ENCODE measurements at places on chromosomes 12 and 14.
A peak's percentile ranks its signal among the peaks of the same experiment; 100 is the strongest.

DNA sequence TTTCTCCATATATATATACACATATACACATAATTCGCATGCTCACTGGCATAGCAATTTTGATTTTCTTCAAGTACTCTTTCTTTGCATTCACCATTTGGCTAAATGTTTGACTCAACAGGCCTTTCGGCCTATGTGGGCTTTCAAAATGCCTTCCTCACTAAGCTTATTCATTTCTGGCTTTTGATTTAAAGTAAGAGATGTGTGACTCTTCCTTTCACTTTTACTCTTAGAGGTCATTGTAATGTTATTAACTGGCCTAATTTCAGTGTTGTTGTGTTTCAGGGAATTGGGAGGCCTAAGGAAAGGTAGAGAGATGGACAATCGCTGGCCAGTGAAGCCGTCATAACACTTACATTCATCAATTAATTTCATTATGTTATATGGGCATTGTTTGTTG is 14.5 kb upstream of the KLRD1 start:
- no peak for DNase-seq

GRCh38 chr12:124713041-124713435 is 145.6 kb upstream of the NCOR2 start:
- DNase-seq: no peak

DNA sequence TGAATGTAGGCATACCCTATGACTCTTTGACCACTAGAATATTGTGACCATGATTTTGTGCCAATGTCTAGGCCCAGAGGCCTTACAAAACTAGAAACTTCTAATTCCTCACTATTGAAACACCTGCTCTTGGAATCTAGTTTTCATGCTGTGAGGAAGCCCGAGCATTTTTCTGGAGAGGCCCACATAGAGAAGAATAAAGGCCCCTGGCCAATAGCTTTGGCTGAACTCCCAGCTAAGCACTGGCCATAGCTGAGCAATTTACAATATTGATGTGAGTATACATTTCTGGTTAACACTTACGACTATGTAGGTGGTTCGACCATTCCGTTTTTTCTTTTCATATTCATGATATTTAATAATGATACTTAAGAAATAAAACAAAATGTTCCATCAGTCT is 190.3 kb downstream of the KCNH5 start:
- no peak for DNase-seq

DNA sequence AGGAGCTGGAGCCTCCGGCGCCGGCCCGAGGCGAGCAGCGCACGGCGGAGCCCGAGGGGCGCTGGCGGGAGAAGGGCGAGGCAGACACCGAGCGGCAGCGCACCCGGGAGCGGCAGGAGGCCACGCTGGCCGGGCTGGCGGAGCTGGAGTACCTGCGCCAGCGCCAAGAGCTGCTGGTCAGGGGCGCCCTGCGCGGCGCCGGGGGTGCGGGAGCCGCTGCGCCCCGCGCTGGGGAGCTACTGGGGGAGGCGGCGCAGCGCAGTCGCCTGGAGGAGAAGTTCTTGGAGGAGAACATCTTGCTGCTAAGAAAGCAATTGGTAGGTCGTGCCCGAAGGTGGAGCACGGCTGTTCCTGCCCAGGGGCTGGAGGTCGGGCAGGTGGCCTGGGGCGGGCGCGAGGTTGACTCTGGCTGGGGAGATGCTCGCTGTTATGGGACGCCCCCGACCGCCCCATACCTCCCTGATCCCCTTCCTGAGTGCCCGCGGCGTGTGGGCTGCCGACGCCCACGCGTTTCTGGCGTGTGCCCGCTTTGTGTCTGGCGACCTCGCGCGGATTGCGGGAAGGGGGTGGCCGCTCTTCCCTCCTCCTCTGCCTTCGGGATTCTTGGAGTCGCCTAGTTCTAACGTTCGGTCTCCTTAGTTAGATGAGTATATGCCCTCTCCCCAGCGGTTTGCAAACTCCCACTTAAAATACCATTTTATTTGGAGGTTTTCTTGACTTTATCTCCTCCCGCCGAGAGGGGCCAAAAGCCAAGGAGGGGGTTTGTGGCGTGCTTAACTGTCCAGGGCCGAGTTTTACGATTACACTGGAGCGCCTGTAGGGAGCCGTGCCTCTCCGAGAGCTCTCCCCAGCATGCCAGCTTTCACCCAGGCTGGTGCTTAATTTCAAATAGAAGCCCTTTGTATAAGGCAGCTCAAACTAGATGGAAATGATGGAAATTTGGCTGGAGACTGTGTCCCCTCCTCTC is 752 bp downstream of the DACT1 start:
- peak; percentile 66 for DNase-seq

DNA sequence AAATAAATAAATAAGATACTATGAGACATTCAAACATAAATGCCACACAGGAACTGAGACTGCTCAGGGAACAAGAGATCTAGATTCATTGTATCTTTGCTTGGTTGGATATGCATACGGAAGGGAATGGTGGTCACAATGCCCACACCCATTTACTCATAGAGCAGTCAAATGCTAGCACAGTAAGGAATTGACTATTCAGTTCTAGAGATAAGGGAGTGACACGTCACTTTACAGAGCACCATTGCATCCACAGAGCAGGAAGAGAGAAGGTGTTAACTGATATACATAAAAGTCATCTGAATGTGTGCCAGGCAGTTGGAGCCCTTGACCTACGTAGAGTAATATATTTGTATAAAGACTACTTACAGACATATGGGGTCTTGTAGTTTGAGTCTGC is 530.0 kb upstream of the NOVA1 start:
- DNase-seq: no peak

DNA sequence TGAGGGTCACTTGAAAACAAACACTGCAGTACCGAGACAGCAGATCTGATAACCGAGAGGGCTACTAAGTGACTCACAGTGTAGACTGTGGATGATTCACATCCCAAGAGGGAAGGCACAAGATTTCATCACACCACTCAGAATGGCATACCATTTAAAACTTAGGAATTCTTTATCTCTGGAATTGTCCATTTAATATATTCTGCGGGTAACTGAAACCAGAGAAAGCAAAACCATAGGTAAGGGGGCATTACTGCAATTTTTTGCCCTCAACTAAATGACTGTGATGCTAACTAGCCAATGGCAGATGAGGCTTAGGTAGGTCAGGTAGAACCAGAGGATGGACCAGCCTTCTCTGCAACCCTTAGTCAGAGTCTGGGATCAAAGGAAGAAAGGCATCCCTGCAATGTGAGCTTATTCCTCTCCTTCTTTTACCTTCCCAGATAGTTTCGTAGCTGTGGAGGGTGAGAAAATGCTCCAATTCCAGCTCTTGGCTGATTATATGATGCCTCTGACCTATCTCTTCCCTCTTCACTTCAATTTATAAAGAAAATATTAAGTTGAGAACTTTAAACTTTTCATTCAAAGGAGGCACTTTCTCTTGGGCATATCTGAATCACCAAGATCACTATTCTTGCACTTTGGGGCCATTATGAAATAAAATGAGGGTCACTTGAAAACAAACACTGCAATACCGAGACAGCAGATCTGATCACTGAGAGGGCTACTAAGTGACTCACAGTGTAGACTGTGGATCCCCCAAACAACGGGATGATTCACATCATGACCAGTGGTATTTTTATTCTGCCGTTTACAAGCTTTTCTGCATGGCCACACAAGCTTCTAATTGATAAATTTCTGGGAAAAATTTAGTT is 6.8 kb downstream of the ART4 start:
- no peak for DNase-seq

DNA sequence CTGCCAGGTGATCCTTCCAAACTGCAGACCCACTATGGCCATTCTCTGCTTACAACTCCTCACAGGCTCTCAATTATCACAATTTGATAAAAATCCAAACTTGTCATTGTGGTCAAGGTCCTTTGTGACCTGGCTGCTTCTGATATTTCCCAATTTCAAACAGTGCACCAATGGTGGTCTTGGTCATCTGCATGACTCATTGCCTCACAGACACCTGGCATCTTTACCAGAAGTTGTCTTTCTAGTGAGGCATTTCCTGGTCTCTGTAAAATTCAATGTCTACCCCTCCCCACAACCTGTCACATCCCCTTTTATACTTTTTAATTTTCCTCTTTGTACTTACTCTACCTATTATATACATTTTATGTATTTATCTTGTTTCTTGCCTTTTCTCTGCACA is 17.8 kb upstream of the PAPOLA start:
- DNase-seq: no peak

- no peak for DNase-seq
Measured at GRCh38 chr14:74579447-74580274, 32.4 kb downstream of the LTBP2 start.

DNA sequence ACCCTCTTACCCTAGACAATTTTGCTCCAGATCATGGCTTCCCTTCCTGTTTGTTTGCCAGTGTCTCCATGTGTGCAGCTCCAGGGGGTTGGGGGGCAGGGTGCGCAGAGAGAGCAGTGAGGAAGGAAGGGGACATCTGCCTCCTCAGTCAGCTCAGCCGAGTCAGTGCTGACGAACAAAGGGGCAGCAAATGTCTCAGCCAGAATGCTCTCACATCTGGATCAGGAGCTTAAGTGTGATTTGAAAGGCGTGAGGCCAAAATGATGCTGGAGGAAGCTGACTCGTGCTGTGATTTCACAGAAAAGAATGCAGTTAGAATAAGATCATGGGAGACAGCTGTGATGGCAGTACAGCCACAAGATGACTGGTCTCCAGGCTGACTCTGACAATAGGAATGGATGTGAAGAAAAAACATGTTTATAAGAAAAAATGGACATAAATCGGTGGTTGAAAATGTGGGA is 27.1 kb upstream of the CDK17 start:
- peak; percentile 67 for DNase-seq

GRCh38 chr12:62862259-62862881 is 72.6 kb downstream of the PPM1H start:
- no peak for DNase-seq

GRCh38 chr12:95446506-95446900 is 27.4 kb upstream of the METAP2 start:
- DNase-seq: no peak

DNA sequence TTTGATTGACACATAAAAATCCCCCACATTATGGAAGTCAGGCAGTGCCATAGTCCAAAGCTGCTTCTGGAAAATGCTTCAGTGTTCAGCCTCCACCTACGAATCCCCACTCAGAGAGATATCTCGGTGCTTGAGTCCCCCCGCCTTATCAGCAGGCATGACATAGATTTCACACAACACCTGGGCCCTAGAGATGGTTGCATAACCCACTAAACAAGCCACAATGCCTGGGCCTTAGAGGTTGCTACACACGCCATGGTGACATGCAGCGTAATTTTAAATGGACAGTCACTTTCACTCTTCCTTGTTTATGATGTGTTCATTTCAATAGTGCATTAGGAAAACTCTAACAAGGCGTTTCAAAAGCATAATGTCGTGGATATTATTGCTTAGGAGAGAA is 38.0 kb downstream of the CCDC60 start:
- no peak for DNase-seq

DNA sequence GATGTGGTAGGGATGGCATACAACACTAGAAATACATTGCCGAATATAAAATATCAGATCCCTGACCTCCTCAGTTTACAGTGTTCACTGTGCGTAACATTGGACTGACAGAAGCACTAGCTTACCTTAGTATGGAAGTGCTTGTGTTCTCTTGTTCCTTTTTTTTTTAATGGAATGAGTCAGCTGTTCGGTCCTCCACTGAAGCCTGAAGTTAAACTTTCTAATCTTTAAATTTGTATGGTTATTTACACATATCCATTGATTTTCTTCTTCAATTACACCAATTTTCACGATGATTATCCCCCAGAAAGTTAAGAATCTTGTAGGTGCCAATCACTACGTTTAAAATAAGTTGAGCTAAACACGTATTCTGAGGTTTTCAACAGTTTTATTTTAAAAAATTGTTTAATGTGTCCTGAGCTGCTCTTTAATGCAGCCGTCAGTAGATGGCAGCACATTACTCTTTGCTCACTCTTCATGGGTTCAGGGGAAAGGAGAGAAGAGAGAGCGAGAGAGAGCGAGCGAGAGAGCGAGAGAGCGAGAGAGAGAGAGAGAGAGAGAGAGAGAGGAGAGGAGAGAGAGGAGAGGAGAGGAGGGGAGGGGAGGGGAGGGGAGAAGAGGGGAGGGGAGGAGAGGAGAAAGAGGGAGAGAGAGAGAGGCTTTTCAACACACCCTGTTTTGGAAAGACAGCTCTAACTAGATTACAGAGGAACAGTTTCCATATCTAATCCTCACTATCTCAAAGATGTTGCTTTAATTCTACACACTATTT is 134.7 kb upstream of the SCAF11 start:
- no peak for DNase-seq

GRCh38 chr14:104382361-104383087 is 197.0 kb upstream of the C14orf180 start:
- DNase-seq: no peak

GRCh38 chr12:24728366-24728765 is 220.5 kb downstream of the BCAT1 start:
- DNase-seq: no peak

- DNase-seq: no peak
Measured at GRCh38 chr12:70418101-70418500, 52.0 kb downstream of the KCNMB4 start.

DNA sequence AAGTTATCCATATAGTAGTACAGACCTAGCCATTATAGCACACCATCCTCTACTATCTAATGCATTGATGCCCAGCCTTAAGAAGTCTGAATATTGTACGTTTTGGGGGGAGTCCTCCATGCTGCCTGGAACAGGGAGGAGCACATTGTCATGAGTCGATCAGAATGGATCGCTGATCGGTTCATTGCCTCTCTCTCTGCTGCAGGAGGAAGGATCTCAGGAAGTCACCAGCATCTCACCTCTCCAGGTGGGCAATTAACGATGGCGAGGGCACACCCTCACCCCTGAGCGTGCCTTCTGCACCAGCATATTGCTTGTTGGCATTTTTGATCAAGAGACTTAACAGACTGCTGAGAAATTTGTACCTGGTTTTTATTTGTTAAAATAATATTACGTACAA is 11.5 kb downstream of the CCND2 start:
- peak; percentile 45 for DNase-seq

DNA sequence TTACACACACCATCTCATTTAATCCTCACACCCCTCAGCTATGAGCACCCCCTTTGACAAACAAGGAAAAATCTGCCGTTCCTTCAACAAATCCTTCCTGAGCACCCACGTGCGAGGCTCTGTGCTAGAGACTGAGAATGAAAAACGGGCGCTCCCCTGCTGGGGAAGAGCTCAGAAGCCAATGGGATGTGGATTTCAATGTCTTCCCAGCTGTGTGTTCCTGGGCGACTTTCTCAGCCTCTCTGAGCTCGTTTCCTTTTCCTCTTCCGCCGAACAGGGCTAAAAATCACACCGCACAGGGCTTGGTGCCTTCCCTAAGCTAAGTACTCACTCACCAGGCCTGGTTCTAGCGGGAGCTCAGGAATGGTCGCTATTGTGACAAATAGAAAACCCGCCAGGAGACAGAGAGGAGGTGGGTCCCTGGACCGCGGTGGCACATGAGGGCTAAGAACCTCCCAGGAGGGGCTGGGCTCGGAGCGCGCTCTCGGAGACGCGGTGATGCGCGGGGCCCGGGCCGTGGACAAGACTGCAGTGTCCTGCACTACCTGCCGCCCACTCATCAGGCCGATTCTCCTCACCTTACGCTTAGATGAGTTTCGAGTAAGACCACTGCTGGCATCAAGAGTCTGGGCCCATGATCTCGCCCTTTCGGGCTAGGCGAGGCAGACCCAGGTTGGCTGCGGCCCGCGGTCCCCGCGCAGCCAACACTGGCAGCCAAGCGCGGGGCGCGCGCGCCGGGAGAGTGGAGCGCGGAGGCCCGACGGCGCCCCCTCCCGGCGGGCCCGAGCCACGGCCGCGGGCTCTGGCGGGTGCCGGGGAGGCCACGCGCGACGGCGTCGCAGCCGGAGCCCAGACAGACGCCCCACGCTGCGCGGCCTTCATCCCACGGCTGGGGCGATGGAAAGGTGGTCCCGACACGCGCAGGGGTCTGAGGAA is 17.0 kb downstream of the ZDHHC22 start:
- peak; percentile 80 for DNase-seq
